GM20000 (cell line): ENCODE measurements at places on chromosomes 13 and 19.
A peak's percentile ranks its signal among the peaks of the same experiment; 100 is the strongest.

- no peak for DNase-seq
Observed at GRCh38 chr19:4414800-4415321, 12.4 kb downstream of the CHAF1A start.

GRCh38 chr19:14432791-14433553 is at the start of gene PKN1:
PKN1 (plus strand) TSS chr19:14433306; CDS start chr19:14433522, 216 bp downstream.
- peak; percentile 94 for DNase-seq

GRCh38 chr13:49314344-49314882 is 66.7 kb downstream of the CDADC1 start:
- DNase-seq = no peak

- no peak for DNase-seq
Observed at GRCh38 chr13:105070452-105070851, 1465.0 kb downstream of the EFNB2 start.

- no peak for DNase-seq
Observed at GRCh38 chr13:102147353-102147752, 254.5 kb downstream of the FGF14 start.

GRCh38 chr19:49403404-49404187 is 15.5 kb downstream of the KASH5 start:
- no peak for DNase-seq

DNA sequence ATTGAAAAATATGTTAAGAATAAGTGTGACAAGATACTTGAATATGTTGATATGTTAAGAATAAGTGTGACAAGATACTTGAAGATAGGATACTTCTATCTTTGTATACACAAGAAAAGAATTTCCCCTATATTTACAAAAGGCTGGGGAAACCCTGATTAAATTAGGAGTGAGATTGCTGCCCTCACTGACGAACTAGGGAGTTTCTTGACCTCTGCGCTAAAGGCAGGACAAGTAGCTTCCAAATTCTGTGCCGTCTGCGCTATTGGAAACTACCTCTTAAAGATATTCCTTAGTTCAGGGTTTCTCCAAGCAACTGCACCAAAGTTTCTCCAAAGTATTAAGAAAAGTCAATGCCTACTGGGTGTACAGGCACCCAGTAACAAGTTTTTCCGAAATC is 730 bp downstream of the ZNF260 start:
- peak; percentile 7 for DNase-seq

- DNase-seq = no peak
Observed at GRCh38 chr19:49515767-49516166, 3.3 kb downstream of the FCGRT start.

GRCh38 chr13:108407495-108407894 is 138.0 kb downstream of the TNFSF13B start:
- DNase-seq = no peak

DNA sequence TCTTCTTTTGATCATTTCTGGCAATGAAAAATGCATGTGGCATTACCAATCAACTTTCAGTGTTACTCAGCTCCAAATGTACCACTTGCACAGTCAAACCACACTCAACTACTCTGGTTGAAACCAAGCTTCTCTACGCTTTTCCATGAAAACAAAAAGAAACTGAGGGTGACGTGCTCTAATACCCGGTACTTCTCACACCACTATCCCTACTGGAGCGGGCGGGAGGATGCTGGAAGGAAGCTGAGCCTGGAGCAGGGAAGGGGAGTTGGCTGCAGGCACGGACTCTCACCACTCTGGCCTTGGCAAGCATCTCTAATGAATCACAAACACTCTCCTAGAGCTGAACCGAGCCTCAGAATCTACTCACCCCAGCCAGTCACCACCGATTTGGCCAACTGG is 48.2 kb downstream of the STK24 start:
- DNase-seq = no peak

DNA sequence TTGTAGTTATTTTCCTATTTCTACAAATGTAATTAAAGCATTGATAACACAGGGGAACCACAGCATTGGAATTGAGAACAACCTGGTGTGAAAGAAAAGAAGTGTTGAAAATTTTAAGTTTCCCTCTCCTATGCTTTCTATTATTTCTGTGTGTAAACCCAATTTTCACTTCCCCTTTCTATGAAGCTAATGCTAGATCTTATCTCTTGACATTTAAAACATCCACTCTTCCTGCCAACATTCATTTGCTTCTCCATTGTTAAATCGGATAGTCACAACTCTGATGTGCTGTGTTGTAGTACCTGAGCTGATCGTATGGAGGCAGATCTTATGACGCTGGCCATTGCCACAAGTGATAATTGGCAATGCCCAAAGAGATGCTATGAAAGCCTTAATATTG is 203.0 kb downstream of the ITGBL1 start:
- DNase-seq = no peak

DNA sequence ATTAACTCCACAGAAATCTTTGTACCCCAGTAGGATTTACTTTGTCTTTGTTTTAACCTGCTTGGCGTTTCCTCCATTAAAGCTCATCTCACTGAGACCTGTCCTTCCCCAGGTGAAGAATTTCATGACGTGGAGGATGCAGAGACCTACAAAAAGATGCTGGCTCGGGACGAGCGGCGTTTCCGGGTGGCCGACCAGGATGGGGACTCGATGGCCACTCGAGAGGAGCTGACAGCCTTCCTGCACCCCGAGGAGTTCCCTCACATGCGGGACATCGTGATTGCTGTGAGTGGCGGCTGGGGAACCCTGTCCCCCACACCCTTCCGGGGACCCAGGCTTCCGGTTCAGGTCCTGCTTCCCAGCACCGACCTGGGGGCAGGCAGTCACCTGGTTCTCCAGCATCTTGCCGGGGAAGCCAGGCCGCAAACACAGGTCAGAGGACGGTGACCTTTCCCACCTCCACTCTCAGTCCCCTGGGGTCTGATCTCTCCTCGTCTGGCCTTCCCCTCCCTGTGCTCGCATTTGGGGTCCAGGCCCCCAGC is 9.2 kb downstream of the RCN3 start:
- no peak for DNase-seq

- no peak for DNase-seq
Observed at GRCh38 chr13:73508841-73509240, 450.0 kb downstream of the KLF5 start.

- peak; percentile 15 for DNase-seq
Observed at GRCh38 chr19:12034620-12035019, 859 bp downstream of the ZNF433 start.

- no peak for DNase-seq
Observed at GRCh38 chr19:32415246-32415645, 9.7 kb downstream of the DPY19L3 start.

GRCh38 chr19:1011831-1012333 is 9.0 kb downstream of the TMEM259 start:
- DNase-seq = no peak

GRCh38 chr13:46913757-46914156 is 16.9 kb upstream of the HTR2A start:
- no peak for DNase-seq

DNA sequence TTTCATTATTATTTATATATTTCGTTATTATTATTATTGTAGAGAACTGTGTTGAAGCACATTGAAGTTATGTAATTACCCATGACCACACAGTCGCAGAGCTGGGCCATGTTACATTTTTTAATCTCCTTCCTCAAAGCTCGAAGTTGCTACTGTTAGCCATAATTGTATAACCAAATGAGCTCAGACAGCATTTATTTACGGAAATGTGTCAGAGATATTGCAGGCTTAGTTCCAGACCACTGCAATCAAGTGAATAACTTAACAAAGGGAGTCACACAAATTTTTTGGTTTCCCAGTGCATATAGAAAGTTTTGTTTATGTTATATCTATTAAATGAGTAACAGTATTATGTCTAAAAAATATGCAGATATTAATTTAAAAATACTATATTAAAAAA is 147.1 kb upstream of the SLITRK1 start:
- DNase-seq = no peak

DNA sequence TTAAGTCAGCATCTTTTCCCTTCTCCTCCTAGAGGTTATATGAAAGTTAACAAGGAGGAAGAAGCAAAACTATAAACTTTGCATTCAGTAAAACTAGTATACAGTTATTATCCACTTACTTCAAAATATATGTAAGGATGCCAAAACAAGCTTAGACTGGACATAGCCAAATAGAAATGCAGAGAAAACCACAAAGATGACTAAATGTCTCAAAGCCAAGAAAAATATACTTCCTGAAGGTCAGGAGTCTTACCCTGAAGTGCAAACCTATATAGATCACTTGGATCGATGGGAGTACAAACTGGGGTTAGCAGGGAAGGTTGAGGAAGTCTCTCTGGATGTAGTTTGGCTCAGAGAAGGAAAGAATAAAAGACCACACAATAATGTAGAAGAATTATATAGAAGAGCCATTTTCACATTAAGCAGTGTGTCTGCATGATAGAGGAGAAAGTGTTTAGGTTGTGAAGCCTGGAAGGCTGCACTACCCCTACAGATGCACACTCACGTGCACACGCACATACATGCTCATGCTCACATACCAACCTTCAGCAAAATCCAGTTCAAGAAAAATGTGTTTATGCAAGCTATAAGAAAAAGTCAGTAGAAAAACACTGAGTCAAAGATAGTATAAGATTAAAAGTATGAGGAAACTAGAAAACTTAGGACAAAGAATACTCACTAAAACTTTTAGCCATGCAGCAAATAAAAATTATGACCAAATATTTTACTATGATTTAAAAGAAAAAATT is 112.1 kb upstream of the RXFP2 start:
- DNase-seq = no peak

DNA sequence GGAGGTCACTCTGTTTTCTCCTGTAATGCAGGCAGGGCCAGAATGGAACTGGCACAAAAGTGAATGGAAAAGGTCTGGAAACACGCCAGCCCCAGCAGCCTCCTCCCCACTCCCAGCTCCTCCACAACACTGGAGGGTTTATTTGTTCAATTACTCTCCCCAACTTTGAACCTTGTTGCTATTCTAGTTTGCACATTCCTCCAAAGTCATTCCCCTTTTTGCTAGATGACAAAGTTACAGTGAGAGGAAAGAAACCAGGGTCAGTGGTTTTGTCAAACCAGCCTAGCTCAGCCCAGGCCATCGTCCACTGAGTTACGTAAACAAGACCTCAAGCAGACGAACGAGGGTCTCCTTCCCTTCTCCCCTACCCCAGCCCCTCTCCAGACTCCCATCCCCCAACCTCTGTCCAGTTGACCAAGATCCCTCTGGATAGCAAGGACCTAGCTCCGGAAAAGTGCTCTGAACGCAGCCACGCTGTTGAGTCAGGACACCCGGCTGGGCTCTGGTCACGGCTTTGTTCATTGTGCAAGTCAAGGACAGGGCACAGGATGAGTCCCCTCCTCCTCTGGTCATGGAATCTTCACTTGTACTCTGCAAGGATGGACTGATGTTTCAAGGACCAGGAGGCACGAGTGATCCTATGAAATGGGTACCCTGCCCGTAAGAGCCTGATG is 180.0 kb downstream of the USP12 start:
- no peak for DNase-seq

DNA sequence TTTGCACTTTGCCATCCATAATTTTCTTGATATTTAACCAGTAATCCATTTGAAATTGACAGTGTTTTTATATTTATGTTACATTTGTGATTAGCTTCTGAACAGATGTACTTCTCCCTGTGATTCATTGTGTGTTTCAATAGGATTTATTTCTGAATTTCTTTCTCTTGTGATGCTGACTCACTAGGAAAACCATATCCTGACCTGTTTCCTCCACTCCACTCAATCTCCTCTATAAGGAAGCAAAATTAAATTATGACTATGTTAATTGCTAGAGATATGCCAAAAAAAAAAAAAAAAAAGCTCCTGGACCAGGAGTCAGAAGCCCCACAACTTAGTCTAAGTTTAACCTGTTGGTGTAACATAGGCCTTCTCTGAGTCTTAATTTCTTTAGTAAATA is 614.6 kb upstream of the SPRY2 start:
- DNase-seq = no peak

DNA sequence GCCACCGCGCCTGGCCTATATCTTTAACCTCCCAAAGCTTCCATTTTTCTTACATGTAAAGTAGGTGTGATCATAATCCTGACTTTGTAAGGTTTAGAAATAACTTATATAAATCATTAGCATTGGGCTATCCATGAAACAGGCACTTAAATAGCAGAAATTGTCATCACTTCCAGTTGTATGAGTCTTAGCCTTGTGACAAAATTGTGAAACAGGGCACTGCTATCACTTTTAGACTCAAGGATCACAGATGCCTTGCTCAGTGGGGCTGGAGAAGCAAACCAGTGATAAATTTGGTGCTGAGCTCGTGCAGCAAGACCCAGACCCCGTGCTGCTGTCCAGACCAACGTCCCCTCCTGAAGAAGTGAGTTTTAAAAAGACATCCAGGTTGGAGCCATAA is 209.7 kb downstream of the KATNAL1 start:
- no peak for DNase-seq

DNA sequence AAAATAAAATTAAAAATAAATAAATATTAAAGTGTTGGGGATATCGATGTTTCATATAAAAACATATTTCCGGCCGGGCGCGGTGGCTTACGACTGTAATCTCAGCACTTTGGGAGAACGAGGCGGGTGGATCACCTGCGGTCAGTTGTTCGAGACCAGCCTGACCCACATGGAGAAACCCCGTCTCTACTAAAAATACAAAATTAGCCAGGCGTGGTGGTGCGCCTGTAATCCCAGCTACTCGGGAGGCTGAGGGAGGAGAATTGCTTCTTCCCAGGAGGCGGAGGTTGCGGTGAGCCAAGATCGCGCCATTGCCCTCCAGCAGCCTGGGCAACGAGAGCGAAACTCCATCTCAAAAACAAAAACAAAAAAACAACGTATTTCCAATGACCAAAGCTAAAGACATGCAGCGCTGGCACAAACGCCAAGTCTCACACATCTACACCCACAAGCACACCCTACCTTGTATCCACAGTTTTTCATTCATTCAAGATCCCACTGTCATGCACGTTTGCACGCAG is 907 bp downstream of the ZNF569 start:
- DNase-seq = no peak

DNA sequence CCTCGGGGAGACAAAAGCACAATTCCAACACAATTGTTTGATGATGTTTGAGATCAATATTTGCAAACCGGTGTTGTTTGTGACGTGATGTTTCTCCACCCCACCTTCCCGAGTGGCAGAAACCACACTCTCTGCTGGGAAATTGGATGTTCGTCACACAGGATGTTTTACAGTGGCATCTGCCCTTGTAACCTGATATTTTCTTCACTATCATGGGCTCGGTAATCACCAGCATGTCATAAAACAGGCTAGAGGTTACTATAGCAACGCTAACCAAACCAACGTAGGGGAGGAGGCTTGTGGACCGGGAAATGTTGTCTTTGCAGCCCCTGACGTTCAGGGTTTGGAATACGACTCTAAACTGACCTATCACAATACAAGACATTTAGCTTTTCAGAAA is 454.5 kb downstream of the IRS2 start:
- no peak for DNase-seq

- peak; percentile 67 for DNase-seq
Observed at GRCh38 chr19:489418-490196, 6.7 kb upstream of the MADCAM1 start.

DNA sequence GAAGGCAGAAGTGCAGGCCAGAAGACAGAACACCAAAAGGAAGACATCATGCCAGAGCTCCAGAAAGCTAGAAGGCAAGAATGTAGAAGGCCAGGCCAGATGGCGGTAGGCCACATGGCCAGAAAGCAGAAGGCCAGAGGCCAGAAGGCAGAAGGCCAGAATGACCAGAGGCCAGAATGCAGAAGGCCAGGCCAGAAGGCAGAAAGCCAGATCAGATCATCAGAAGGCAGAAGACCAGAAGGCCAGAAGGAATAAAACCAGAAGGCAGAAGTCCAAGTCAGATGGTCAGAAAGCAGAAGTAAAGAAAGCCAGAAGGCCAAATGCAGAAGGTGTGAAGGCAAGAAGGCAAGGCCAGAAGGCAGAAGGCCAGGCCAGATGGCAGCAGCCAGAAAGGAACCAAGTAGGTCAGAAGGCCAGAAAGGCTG is 185.0 kb downstream of the TUBA3C start:
- no peak for DNase-seq

GRCh38 chr13:106619688-106620555 is 52.0 kb upstream of the ARGLU1 start:
- DNase-seq = peak; percentile 62
